ENCODE measurements at places on chromosomes 5 and 9. TPM values are rescaled to one million over a fixed set of nuclear protein-coding genes. Genes with fewer than 3 reads are reported as not detected.

IQGAP2 gene
- total RNA-seq: 93.0 TPM

DNA sequence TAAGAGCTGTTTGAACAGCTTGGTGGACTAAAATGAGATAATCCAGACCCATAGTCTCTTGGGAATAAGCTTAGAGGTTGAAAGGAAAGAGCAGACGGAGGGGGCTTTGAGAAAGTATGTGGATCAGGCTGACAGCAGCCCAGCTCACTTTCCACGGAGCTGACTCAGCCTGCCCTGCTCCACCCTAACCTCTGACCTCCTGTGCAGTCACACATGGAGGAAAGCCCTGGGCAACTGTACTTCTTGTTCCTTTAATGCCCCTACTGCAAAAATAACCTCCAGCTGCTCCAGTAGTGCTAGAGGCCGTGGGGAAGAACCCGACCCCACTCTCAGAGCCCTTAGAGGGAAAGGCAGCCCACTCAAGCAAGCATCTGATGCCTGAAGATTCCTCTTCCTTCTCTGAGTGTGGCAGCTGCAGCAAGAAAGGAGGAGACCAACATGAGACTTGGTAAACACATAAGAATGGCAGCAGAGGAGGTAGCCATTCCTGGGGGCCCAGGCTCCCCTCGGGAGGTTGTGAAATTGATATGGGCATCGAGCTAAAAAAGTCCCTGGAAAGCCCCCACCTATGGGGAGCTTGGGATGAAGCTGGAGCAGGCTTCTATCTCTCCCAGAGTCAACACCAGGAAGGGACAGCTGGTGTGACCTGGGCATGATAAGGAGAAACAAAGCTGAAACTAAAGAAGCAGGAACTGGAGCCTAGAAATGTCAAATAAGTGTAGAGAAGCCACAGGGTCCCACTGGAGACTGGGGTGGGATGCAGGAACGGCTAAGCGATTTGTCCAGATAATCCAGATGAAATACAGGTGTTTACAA lies 204.3 kb downstream of the PIK3R1 start:
- peaks cover 31% of the 10 kb centered on the region for H3K4me1 ChIP-seq

DNA sequence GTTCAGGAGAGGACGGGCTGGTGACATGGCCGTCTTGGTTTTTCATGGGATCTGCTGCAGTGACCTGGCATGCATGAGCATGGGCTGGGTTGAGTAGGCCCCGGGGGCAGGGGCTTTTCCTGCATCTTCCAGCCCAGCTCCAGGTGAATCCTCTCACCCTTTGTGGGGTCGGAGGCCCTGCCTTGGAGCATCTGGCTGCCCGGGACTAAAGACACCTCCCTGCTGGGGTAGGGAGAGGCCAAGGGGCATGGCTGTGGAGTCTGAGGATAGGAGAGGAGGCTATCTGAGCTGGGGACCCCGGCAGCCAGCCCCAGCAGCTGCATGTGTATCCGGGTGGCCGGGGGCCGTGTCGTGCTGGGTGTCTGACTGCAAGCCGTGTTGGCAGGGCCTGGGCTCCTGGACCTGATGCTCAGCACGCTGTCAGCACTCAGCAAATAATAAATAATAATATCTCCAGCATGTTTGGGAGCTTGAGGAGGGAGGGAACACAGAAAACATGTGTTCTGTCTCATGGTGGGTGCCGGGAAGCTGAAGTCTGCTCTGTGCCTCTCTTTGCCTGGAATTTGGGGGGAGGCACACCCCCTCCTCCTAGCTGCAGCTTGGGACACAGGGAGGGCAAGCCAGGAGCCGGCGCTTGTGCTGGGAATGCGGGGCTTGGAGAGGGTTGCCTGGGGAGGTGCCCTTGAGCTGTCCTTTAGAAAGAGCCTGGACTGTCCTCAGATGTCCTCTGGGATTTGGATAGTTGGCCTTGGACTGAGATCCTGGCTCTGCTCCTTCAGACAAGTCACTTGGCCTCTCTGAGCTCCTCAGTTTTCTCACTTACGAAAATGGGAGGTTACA lies 28.4 kb upstream of the PITX1 start:
- H3K27ac ChIP-seq: no peak overlapping the region
- H3K27me3 ChIP-seq: peaks cover 7% of the 10 kb centered on the region
- no peaks in the 10 kb centered on the region for H3K4me1 ChIP-seq
- H3K36me3 ChIP-seq: no peaks in the 10 kb centered on the region

- H3K36me3 ChIP-seq: no peaks in the 10 kb centered on the region
- peak; percentile 83 for DNase-seq
- H3K4me3 ChIP-seq: no peak overlapping the region
- no peaks in the 10 kb centered on the region for H3K27me3 ChIP-seq
These were observed 18.0 kb downstream of the MGAT1 start for GRCh38 chr5:180784497-180785097.

DNA sequence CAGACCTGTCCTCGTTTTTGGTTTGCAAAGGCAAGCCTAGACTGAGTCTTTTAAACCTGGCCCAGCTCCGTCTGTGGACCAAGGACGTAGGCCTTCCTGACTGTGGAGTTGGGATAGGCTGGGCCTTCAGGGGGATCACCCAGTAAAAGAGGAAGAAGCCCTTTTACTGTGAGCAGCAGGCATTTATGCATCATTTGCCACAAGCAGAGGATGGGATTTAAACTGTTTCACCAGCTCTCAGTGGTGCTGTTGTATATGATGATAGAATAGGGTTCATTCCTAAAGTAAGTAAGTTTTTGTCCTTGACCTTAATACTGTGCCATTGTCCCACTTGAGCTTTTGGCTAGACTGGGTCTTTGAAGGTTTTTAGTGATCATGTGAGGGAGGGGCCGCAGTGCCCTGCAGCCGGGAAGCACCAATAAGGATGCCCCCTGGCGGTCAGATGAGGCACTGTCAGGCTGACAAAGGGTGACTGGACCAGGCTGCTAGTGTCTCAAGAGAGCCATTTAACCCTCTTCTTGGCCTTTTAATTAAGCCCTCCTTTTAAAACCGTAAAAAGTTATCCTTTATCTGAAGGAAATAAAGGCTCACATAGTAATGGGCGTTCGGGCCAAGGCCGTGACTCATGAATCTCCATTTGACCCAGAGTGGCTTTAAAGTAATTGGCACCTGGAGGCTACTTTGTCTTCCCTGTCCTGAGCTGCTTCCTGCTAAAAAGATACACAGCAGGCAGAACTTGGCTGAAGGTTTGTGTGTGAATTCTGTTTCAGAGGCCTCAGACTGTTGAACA lies 74.0 kb downstream of the UBAP1 start:
- H3K27me3 ChIP-seq: no peaks in the 10 kb centered on the region
- DNase-seq: peak; percentile 78
- H3K27ac ChIP-seq: no peak overlapping the region
- H3K4me1 ChIP-seq: no peaks in the 10 kb centered on the region
- H3K4me3 ChIP-seq: no peak overlapping the region

- no peak overlapping the region for H3K27ac ChIP-seq
- no peaks in the 10 kb centered on the region for H3K4me1 ChIP-seq
- no peaks in the 10 kb centered on the region for H3K36me3 ChIP-seq
- peaks cover 27% of the 10 kb centered on the region for H3K27me3 ChIP-seq
These were observed 18.3 kb upstream of the ZFYVE16 start for GRCh38 chr5:80389580-80389979.

- H3K27ac ChIP-seq: no peak overlapping the region
- DNase-seq: no peak
- no peaks in the 10 kb centered on the region for H3K36me3 ChIP-seq
These were observed 70.3 kb upstream of the SGCD start for GRCh38 chr5:156256642-156257041.

SUSD3 gene
- total RNA-seq: 72.8 TPM

DNA sequence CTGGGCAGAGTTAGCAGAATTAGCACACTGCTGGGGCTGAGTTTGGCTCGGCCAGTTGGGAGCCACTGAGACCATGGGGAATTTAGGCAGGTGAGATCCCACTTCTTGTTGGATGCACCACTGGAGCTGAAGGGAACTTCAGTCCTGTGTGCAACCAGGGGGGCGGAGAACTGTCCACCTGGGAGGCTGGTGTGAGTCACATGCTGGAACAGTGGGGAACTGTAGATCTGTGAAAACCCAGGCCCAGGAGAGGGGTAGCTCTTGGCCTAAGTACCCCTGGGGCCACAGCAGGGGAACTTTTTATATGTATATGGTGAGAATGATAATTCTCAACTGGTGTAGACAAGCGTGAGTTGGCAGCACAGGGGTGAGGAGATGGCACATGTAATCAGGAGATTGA lies 237.5 kb upstream of the KIF2A start:
- H3K27ac ChIP-seq: no peak overlapping the region
- H3K4me1 ChIP-seq: no peaks in the 10 kb centered on the region
- no peak overlapping the region for H3K4me3 ChIP-seq
- H3K27me3 ChIP-seq: no peaks in the 10 kb centered on the region
- DNase-seq: no peak

NR2F1-AS1 gene
- total RNA-seq: not detected

GRCh38 chr9:136373300-136374182 lies at the start of gene CARD9:
Gene CARD9 (minus strand): TSS chr9:136373669. CDS start chr9:136372078, 1,591 bp downstream.
- H3K4me1 ChIP-seq: no peaks in the 10 kb centered on the region
- no peak for DNase-seq
- H3K27me3 ChIP-seq: no peaks in the 10 kb centered on the region
- no peak within 1 kb of the TSS for H3K4me3 ChIP-seq

DNA sequence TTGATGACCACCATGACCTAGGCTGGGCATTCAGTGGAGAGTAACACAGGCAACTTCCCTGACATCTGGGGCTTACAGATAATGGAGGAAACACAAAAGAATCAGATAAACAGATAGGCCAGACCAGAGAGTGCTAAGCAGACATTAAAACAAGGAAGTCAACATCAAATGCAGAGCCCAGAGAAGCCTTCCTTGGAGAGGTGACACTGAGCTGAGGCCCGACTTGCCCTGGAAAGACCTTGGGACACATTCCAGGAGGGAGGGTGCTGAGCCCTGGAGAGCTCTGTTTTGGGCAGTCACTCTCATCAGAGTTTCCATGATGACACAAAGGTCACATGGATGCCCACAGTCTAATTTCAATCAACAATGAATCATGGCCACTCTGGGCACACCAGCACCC lies 31.9 kb upstream of the C5orf58 start:
- H3K27me3 ChIP-seq: peaks cover 4% of the 10 kb centered on the region
- no peaks in the 10 kb centered on the region for H3K36me3 ChIP-seq
- H3K27ac ChIP-seq: no peak overlapping the region
- no peak for DNase-seq
- no peaks in the 10 kb centered on the region for H3K4me1 ChIP-seq

IL17B gene
- total RNA-seq: not detected

- no peaks in the 10 kb centered on the region for H3K4me1 ChIP-seq
- no peak overlapping the region for H3K27ac ChIP-seq
- DNase-seq: no peak
- no peak overlapping the region for H3K4me3 ChIP-seq
These were observed 1076.5 kb downstream of the MAT2B start for GRCh38 chr5:164581889-164582288.

DNA sequence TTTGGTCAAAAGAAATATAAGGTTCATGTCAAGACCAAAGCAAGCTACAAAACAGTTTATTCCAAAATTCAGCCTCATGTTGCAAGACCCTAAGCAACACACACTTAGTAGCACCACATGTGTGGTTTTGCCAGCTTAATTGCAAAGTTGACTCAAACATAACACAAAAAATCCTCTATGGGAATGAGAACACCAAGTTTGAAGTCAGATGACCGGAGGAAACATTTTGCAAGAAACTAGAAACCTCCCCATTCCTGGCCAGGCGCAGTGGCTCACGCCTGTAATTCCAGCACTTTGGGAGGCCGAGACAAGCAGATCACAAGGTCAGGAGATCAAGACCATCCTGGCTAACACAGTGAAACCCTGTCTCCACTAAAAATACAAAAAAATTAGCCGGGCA lies 261.8 kb downstream of the EBF1 start:
- H3K4me1 ChIP-seq: no peaks in the 10 kb centered on the region
- H3K4me3 ChIP-seq: no peak overlapping the region
- H3K27ac ChIP-seq: no peak overlapping the region
- no peaks in the 10 kb centered on the region for H3K36me3 ChIP-seq
- no peak for DNase-seq
- H3K27me3 ChIP-seq: peaks cover 3% of the 10 kb centered on the region

DNA sequence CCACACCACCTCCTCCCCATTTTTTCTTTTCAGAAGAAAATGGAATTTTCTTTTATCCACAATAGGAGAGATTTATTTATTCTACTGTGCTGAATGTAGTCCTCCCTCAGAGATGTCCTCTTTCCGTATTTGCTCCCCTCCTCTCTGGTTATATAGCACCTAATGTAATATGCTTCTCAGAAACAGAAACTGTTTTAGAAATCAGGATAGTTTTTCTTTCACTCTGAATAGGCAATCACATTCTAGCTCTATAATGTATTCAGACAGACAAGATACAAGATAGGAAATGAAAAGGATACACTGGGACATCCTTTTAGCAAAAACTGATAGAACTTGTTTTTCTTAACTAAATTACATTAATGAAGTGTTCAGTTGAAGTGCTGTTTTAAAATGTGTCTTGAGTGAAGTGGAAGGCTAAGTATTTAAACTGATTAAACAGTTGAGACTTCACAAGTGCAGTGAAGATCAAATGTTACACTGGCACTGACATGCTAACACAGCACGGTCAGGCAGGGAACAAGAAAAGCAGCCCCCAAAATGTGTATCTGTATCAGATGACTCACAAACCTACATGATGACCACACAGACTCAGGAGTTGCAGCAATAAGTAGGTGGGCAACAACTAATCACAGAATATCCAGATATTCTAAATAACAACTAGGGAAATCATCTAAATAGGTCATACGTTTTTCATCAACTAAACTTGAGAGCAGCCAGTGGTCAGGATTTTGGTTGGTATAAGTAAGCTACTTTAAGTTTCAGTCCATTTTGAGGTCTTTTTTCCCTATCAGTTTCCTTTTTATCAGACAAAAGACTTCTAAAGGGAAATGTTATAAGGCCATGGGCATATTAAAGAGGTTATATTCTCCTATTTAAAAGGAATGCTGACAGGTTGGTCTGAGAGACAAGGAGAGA lies 260.4 kb downstream of the MLLT3 start:
- no peaks in the 10 kb centered on the region for H3K27me3 ChIP-seq
- no peak overlapping the region for H3K4me3 ChIP-seq
- peaks cover 47% of the 10 kb centered on the region for H3K4me1 ChIP-seq
- H3K27ac ChIP-seq: no peak overlapping the region

ZNF366 gene
- not detected for total RNA-seq

F12 gene
- total RNA-seq: 5.1 TPM

- no peaks in the 10 kb centered on the region for H3K36me3 ChIP-seq
- H3K4me3 ChIP-seq: no peak overlapping the region
- DNase-seq: no peak
- H3K27me3 ChIP-seq: no peaks in the 10 kb centered on the region
These were observed 208.2 kb downstream of the SEC61B start for GRCh38 chr9:99430301-99430700.

DNA sequence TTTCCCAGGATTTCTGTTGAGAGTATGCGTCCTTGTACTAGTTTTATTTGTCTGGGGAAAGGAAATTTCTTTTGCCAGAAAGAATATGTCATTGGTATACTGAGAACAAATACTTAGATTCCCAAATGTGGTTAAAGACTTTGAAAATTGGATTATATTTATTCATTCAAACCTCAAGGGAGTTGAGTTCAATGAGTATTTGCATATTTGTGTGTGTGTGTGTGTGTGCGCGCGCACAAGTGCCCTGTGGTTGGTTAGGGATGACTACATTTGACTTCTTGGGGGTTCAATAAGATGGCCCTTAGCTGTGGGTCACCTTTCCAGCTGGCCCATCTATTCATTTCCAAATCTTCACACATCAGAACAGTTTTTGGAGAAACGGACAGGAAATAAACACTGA lies 4.9 kb downstream of the RXFP3 start:
- no peaks in the 10 kb centered on the region for H3K36me3 ChIP-seq
- no peak overlapping the region for H3K27ac ChIP-seq
- peaks cover 46% of the 10 kb centered on the region for H3K27me3 ChIP-seq
- peaks cover 2% of the 10 kb centered on the region for H3K4me1 ChIP-seq
- DNase-seq: no peak

LCN1 gene
- total RNA-seq: not detected

Measured in activated CD4-positive, alpha-beta memory T cell treated with anti-CD3 and anti-CD28 coated beads for 36 hours (primary cell).